ENCODE measurements at places on chromosomes 11 and 22.

DNA sequence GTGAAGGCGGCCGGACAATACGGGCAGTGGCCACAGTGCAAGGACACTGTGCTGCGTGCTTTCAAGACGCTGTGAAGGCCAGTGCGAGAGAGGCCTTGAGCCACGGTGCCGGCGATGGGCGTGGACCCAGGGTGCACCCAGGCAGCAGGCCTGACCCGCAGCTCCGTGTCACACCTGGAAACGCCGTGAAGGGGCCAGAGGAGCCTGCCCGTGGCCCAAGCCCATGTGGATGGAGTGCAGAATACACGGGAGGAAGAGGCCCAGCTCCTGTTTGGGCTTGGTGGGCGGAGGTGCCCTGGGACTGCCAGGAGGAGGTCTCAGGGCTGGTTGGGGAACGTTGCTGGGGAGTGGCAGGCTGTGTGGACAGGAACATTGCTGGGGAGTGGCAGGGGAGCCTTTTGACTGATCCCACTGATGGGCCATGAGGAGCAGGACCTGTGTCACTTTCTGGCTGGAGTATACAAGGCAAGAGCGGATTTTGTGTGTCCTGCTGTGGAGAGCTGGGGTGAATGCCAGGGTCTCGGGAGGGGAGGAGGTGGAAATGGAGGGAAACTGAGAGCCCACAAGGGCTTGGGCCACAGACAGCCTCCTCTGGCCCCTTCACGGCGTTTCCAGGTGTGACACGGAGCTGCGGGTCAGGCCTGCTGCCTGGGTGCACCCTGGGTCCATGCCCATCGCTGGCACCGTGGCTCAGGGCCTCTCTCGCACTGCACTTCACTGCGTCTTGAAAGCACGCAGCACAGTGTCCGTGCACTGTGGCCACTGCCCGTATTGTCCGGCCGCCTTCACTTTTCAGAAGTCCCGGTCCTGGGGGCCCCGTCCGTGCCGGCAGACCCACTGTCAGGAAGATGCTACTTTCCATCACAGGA lies 925.4 kb downstream of the BRD1 start:
- no peak for DNase-seq

GRCh38 chr22:20464096-20464614 lies 26.5 kb upstream of the SCARF2 start:
- DNase-seq, result no peak

DNA sequence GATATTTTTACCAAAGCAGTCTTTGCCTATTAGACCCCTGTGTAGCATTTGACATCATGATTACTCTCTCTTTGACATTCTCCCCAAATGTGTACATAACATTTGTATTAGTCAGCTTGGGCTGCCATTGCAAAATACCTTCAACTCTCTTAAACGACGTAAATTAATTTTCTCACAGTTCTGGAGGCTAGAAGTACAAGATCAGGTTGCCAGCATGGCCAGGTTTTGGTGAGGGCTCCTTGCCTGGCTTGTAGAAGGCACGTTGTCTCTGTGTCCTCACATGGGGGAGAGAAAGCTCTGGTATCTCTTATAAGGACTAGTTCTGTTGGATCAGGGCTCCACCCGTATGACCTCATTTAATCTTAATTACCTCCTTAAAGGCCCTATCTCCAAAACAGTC lies 12.3 kb upstream of the DLAT start:
- no peak for DNase-seq

DNA sequence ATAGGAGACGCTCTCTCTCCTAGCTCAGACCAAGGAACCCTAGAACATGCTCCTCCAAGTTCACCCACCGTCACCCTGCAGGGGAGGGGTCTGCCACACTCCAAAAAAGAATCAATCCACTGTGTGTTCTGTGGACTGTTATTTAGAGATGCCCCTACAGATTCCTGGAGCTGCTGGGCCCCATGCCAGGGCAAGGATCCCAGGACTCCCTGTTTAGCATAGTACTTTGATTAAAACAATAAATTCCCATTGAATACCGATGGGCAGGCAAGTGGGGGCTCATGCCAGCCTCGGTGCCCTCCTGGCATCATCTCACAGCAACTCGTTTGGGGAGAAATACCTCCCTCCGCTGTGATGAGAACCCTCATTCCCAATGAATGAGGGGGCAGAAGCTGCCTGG lies 247.5 kb downstream of the ST3GAL4 start:
- no peak for DNase-seq
